Psoas muscle (tissue), 8 donors: ENCODE measurements at places on chromosomes 3 and 15. TPM values are rescaled to one million over a fixed set of nuclear protein-coding genes. Genes with fewer than 3 reads are reported as not detected.
A peak's percentile ranks its signal among the peaks of the same experiment; 100 is the strongest.

TMC3 gene
- total RNA-seq, result not detected

DNA sequence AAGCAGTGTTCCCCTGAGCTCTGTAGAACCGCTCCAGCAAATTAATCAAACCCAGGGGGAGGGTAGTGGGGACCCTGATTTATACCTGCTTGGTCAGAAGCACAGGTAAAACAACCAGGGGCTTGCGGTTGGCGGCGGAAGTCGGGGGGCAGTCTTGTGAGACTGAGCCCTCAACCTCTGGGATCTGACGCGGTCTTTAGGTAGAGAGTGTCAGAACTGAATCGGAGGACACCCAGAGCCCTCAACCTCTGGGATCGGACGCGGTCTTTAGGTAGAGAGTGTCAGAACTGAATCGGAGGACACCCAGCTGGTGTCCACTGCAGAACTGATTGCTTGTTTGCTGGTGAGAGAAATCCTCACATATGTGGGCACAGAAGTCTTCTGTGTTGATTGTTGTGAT lies 12.9 kb upstream of the PAQR5 start:
- DNase-seq, result no peak
- H3K4me1 ChIP-seq, result no peaks in the 10 kb centered on the region
- H3K4me3 ChIP-seq, result no peak overlapping the region
- H3K27ac ChIP-seq, result no peak overlapping the region

DNA sequence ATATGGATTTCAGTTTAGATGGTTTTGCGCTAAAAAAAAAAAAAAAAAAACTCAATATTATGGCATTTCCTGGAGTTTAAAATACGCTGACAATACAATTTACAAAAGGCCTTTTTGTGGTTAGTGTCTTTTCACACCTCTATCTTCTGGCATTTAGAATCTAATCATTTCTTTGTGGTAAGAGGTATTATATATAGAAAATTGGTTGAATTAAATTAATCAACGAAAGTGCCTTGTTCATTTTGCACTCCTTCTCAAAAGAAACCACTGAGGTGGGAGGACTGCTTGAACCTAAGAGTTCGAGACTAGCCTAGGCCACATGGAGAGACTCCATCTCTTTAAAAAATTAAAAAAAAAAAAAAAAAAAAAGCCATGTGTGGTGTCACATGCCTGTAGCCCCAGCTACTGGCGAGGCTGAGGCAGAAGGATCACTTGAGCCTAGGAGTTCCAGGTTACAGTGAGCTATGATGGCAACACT lies 90.0 kb upstream of the ICE2 start:
- DNase-seq, result no peak
- H3K4me3 ChIP-seq, result no peak overlapping the region
- no peaks in the 10 kb centered on the region for H3K27me3 ChIP-seq
- H3K36me3 ChIP-seq, result no peaks in the 10 kb centered on the region
- peaks cover 47% of the 10 kb centered on the region for H3K4me1 ChIP-seq
- H3K27ac ChIP-seq, result no peak overlapping the region

DNA sequence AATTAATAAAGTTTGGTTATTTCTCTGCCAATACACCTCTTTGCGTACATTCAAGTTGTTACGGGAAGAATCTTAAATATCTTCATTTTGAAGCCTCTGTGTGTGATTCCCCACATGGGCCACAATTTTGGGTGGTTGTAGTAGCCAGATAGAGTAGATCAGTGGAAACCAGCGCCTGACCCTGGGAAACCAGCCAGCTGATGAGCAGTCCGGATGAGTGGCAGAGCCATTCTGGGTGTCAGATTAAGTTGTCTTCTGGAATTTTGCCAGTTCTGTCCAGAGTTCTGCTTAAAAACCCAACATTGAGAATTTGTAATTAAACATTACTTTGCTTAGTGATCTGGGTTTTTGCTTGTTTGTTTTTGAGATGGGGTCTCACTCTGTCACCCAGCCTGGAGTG lies 49.7 kb downstream of the MRPS25 start:
- H3K4me3 ChIP-seq, result no peak overlapping the region
- peak; percentile 93 for DNase-seq
- H3K36me3 ChIP-seq, result peaks cover 3% of the 10 kb centered on the region
- peaks cover 6% of the 10 kb centered on the region for H3K4me1 ChIP-seq
- no peaks in the 10 kb centered on the region for H3K27me3 ChIP-seq
- H3K27ac ChIP-seq, result peak overlapping the region; percentile 75

SLC22A14 gene
- 0.17 TPM for total RNA-seq

ZNF280D gene
- total RNA-seq, result 24.2 TPM

GRCh38 chr3:45120359-45121158 lies 25.6 kb downstream of the CDCP1 start:
- no peak for DNase-seq
- H3K4me3 ChIP-seq, result no peak overlapping the region
- H3K36me3 ChIP-seq, result no peaks in the 10 kb centered on the region
- no peaks in the 10 kb centered on the region for H3K27me3 ChIP-seq
- peaks cover 40% of the 10 kb centered on the region for H3K4me1 ChIP-seq

RHOV gene
- total RNA-seq, result not detected

FBXL22 gene
- 0.37 TPM for total RNA-seq

ANAPC13 gene
- 65.8 TPM for total RNA-seq

DNA sequence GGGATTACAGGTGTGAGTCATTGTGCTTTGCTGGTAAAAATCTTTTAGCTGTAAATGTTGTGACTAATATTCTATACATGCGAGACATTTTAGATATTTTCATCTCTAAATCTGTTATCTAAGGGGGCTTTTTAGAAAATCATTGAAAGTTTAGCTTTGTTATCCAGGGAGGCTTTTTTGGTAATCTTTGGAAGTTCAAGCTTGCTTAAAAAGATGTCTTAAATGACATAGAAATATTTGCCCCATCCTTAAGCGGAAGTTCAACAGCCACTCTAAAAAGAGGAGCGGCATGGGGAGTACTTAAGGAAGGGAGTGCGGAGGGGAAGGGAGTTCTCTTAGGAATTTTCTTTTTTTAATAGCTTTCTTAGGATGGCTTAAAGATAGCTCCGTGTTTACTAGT lies 26.1 kb downstream of the DNAJC13 start:
- H3K4me1 ChIP-seq, result peaks cover 11% of the 10 kb centered on the region
- no peak for DNase-seq
- no peaks in the 10 kb centered on the region for H3K36me3 ChIP-seq
- no peak overlapping the region for H3K4me3 ChIP-seq
- H3K27me3 ChIP-seq, result no peaks in the 10 kb centered on the region

- H3K36me3 ChIP-seq, result no peaks in the 10 kb centered on the region
- H3K4me3 ChIP-seq, result no peak overlapping the region
- H3K27me3 ChIP-seq, result no peaks in the 10 kb centered on the region
- no peak for DNase-seq
- no peaks in the 10 kb centered on the region for H3K4me1 ChIP-seq
Observed at GRCh38 chr3:147195887-147196286, 210.5 kb downstream of the ZIC4 start.

ADGRG7 gene
- 0.22 TPM for total RNA-seq
